ENCODE measurements at places on chromosomes 12 and 14.

- no peak for DNase-seq
Measured at GRCh38 chr12:46803517-46803916, 22.3 kb downstream of the SLC38A4 start.

GRCh38 chr12:132390287-132391076 is 61.1 kb upstream of the GALNT9 start:
- no peak for DNase-seq

DNA sequence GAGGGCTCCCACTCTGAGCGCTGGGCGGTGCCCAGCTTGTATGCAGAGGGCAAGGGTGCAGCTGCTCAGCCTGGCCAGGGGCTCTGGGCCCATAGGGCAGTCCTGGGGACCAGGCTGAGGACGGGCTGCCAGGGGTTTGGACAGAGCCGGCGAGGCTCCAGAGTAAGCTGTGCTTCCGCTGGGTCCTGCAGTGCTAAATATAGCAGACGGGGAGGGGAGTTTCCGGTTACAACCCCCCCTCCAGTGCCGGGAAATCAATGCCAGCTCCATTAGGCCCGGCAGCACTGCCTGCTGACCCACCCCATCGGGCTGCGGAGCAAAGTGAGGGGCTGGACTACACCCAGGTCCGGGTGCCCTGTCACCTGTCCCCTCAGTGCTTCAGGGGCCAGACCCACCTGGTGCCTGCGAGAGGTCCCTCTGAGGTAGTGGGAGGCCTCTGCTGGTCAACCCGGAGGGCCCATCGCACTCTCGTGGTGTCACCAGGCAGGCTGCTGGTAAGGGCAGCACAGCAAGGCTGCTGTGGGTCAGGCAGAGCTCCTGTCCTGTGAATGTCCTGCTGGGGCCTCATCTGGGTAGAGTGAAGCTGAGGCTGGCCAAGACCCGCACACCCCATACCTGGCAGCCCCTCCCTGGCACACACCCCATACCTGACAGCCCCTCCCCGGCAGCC is 2.6 kb upstream of the JAG2 start:
- no peak for DNase-seq

- DNase-seq = no peak
Measured at GRCh38 chr12:43880547-43880946, 44.7 kb downstream of the TMEM117 start.

- DNase-seq = no peak
Measured at GRCh38 chr12:94498073-94498472, 38.4 kb upstream of the CEP83 start.

DNA sequence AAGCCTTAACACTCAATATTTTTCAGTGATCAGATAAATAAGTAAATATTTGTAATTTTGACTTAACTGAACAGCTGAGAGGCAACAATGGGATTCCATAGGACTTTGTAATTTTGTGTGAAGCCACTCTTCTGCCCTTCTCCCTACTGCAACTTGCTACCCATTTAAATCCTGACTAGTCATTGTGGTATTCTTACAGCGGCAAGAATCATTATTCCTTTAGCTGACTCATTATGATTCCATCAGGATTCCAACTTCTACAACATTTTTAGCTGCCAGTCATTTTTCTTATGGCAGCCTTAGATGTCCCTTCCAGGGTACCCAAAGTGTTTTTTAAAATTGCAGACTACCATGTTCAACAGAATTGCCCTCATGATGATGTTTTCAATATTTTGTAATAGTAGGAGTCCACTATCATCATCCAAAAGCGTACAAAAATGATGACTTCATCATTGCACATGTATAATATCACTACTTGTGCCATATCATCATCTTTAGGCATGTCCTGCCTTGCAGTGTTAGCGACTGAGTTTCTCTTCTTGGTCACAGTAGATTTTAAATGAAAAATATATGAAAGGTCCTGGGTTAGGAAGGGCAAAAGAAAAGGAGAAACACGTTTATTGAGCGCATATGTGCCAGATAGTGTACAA is 5.1 kb upstream of the MAGOHB start:
- DNase-seq = peak; percentile 42

GRCh38 chr14:65776193-65776852 is 363.8 kb downstream of the FUT8 start:
- DNase-seq = peak; percentile 44

GRCh38 chr14:104112113-104112505 is 26.3 kb upstream of the KIF26A start:
- DNase-seq = no peak

- peak; percentile 54 for DNase-seq
Measured at GRCh38 chr12:89208661-89209096, 143.6 kb downstream of the DUSP6 start.

GRCh38 chr12:123054371-123054770 is 73.9 kb downstream of the ARL6IP4 start:
- DNase-seq = no peak

DNA sequence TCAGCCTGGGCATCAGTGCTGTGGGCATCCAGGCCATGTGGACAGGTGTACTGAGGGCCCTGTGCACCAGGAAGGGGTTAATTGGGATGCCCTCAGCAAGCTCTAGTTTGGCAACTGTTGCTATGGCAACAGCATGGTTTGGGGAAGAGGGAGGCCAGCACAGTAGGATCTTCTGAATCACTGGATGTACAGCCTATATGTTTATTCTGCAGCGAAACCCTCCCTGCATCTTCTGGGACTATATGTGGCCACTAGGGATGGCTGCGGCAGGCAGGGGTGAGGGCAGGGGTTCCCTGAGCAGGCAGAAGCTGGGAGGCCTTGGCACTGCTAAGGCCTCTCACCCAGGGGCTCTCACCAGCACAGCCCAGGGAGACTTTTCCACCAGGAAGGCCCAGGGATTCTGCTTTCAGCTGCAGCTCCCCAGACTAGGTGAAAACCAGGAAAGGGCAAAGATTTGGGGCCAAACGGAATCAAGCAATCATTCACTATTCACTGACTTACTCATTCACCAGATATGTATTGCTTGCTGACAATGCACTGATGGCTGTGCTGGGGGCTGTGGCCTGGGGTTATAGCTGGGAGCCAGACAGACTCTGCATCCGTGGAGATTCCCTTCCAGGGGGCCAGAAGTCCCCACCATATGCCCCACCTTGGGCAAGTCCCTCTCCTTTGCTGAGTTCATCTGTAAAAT is 42.8 kb downstream of the IRF2BPL start:
- no peak for DNase-seq

DNA sequence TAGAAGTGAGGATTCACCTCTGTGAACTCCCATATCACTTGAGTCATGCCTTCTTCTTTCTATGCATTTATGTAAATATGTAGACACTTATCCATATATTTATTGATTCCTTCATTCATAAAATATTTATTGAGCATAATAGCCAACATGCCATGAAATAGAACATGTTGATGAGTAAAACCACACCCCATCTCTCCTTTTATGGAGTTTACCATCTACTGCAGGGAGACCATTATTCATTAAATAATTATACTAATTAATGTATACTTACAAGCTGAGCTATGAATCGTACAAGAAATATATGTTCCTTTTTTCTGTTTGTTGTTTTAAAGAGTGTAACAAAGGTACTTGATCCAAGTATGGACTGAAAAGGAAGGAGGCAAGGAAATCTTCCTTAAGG is 17.4 kb upstream of the IGF1 start:
- DNase-seq = no peak

DNA sequence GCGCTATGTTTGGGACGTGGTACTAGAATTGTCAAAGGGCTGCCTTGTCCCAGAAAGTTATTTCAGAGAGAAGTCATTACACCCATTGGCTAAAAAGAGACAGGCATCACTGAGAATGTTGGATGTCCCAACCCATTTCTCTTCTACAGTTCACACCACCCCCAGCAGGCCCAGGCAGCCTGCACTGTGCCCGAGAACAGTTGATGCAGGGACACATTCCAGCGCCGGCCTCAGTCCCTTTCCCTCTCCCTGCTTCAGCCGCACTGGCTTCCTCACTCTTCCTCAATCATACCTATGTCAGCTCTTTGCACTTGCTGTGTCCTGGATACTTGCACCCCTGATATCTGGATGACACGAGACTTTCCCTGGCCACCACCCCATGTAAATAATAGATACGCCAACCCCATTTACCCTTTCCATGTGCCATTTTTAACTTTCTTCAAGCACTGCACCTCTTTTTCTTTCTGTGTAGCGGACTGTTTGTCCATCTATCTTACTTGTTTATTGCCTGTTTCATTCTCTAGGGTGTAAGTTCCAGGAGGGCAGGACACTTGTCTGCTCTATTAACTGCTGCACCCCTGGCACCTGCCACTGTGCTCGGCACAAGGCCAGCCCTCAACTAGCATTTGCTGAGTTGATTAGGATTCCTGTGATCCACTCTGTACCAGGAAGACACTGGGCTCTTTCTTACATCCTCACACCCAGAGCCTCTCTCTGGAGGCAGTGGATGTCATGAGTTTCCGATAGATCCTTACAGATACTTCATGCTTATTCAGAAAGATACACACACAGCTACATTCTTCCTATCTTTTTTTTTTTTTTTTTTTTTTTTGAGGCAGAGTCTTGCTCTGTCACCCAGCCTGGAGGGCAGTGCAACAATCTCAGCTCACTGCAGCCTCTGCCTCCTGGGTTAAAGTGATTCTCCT is 76.6 kb upstream of the CEP83 start:
- no peak for DNase-seq

- no peak for DNase-seq
Measured at GRCh38 chr12:5094986-5095385, 51.3 kb downstream of the KCNA5 start.

GRCh38 chr12:96044017-96044942 is 8.9 kb upstream of the LTA4H start:
- DNase-seq = no peak

DNA sequence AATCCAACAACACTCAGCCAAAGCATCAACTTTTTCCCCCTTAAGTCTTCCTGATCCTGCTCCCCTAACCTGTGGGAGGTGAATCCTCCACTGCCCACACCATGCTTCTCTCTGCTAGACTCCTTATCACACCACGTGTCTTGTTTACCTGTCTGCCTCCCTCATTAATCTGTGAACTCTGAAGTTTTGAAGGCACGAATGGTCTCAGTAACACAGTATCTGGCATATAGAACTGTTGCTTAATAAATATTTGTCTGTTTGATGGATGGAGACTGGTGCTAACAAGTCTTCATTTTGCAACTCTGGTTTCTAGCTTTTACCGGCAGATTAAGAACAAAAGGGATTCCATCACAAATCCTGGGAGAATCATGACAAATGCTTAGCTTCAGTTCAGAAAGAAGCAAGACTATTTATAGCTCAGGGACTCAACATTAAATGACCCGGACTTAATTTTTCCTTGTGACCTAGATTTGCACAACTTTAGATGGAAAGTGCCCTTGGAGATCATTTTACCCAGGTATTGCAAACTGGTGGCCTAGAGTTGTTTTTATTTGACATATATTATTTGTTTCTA is 267.4 kb downstream of the APAF1 start:
- DNase-seq = no peak

DNA sequence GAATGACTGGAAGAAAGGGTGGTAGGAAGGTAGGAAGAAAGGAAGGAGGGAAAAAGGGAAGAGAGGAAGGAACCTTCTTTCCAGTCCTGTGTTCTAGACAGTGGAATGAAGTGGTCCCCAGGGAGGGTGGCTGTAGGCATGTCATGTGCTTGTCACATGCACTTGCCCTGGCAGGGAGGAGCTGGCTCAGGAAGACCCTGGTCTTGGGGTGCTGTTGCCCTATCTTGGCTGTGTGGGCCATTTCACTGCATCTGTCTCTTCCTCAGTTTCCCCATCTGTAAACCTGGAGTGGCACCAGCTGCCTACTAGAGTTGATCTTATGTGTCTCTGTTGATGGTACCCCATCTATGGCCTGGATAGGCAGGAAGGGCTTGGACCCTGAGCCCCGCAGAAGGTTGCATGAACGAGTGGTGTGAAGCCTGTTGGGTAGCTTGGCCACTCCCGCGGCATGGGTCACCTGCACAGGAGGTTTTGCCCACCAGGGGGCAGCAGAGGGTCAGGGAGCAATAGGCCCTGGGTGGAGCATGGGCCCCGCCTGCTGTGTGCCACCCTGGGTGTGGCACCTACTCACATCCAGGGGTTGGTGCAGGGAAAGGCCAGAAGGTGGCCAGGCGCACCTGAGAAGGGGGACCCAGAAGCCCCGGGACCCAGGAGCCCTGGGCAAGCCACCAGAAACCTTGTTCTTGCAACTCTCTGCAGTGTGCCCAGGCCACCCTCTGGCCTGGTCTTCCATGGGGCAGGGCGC is 25.1 kb downstream of the MEG3 start:
- DNase-seq = peak; percentile 66

GRCh38 chr14:95513291-95513690 is 3.2 kb downstream of the SYNE3 start:
- DNase-seq = no peak

- DNase-seq = no peak
Measured at GRCh38 chr12:14779834-14780233, 23.4 kb downstream of the WBP11 start.

DNA sequence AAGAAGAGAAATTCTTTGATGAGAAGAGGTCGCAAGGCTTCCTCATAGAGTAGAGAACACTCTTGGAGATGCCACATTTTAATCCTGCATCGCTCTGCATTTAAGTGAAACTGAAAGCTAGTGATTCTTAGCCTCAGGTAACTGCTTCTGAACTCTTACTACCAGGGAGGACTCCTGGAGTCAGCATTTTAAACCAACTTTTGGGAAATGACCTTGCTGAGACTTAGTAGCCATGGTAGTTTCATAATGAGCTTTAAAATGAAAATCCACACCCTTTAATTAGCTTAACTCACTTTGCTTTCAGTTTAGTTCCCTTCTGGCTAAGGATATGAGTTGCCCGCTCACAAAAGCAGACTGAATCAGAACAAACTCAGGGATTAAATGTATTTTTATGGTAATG is 80.3 kb downstream of the SYNE2 start:
- DNase-seq = no peak

- no peak for DNase-seq
Measured at GRCh38 chr12:25976289-25976688, 17.8 kb downstream of the RASSF8 start.

DNA sequence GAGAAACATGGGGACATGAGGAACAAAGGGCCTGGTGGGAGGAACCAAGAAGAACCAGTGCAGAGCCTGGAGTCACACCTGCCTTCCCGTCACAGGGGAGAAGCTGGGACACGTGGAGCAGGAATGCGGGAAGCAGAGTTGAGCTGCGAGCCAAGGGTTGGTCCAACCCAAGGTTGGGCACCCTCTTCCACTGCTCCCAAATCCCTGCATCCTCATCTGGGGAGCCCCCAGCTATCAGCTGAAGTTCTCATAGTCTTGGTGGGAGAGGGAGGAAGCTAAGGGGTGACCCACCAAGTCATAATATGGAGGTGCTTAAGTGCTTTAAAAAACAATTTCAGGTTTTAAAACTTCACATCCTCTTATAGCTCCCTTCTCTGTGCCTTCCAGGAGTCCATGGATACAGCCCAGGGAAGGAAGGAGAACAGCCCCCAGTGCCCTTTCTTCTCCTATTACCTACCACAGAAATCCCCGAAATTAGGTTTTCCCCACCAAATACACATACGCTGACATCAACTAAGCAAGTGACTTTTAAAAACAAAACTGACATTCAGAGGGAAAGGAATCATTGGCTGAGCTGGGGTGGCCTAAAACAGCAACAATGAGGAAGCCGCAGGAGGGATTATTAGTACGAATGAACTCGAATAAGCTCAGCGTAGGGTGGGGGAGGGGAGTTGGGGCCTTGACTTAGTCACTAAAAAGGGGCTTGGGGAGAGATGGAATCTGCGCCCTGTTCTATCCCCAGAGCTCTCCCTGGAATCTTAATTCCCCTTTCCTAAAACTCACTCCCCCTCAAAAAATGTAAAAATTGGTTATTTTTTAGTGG is 4.5 kb downstream of the MYL6 start:
- DNase-seq = no peak

GRCh38 chr14:76153919-76154318 is 2.2 kb downstream of the GPATCH2L start:
- DNase-seq = no peak

GRCh38 chr12:66392266-66392915 is 90.1 kb downstream of the HELB start:
- DNase-seq = no peak

Measured in NCI-H460 (cell line).